B cell (primary cell): ENCODE measurements at places on chromosomes 5 and 9. TPM values are rescaled to one million over a fixed set of nuclear protein-coding genes. Genes with fewer than 3 reads are reported as not detected.

DNA sequence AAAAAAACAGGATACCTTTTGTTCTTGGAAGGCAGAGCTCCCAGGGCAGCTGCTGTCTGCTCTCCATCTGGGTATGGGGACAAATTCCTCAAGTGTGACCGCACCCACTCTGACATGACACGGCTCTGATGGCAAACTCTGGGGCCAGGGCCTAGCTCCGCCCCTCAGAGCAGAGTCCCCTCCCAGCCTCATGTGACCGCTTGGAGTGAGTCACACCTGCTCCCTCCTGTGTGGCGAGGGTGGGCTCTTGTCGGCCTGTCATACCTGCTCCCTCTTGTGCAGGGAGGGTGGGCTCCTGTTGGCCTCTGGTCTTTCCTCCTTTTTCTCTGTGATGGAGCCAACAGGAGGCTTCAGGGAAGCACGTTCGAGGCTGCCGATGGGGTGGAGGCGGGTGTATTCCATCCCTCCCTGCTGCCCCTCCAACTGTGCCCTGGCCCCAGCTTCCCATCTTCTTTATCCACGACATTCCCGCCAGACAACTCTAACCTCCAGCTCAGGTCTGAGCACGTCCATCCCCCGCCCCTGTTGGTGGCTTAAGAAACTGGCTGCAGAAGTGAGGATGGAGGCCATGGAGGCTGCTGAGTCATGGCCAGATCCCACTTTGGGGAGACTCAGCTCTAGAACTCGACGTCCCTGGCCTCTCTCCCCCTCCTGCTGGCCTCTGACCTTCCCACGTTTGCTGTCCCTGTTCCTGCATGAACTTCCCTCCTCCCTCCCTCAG, 65.3 kb downstream of the OLFM1 start:
- no peak for DNase-seq

- DNase-seq, result no peak
Measured at GRCh38 chr9:107874137-107874536, 384.6 kb upstream of the KLF4 start.

DNA sequence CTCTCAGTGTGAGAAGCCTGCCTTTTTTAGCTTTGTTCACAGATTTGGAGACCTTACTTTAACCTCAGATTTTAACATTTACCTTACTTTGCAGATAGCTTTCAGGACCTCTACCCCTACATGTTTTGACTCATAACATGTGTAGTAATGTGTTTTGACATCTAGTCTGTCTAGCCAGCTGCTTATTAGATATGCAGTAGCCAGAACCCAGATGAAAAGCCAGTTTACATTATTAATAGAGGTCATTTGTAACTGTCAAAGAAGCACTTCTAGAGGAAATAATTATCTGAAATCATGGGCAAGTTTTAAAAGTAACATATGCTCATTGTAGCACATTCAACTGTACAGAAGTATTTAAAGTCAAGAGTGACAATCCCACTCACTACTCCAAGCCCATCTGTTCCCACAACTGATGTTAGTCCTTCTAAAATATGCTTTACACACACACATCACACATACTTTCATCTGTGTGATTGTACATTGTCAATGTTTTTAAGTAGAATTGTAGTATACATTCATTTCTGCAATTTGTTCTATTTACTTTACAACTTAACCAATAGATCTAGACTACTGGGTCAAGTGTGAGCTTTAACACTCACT, 71.8 kb upstream of the NIPAL4 start:
- no peak for DNase-seq

GRCh38 chr5:96280946-96281393, 152.1 kb downstream of the PCSK1 start:
- DNase-seq, result no peak

GRCh38 chr9:94611638-94612068, 18.0 kb upstream of the FBP2 start:
- no peak for DNase-seq

- DNase-seq, result no peak
Measured at GRCh38 chr5:56402266-56403220, 169.4 kb upstream of the ANKRD55 start.

DNA sequence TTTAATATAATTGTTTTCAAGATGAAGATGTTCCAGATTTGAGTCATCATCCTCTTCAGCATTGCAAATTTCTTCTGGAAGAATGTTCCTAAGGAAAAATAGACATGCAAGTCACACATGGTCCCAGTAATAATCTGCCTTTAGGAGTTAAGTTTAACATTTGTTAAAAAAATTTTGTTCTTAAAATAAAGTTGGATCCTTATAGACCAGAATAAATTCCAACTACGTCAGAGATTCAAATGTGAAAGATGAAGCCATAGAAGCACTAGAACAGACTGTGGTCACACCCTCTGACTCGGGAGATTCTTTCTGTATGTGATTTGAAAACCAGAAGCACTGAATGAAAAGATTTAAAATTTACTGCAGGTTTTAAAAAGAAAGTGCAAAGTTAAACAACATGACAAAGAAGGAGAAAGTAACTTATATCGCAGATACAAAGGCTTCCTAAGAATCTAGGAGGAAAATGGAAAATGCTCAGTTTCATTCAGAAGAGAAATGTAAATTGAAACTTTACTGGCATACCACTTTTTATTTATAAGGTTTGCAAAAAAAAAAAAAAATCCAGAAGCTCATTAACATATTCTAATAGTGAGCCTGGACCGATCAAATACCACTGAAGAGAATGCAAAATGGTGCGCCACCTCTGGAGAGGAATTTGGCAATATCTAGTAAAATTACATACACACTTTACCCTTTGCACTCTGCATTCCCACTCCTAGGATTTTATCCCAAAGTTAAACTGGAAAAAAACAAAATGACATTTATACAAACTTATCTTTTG, 14.3 kb upstream of the ASPN start:
- no peak for DNase-seq

DNA sequence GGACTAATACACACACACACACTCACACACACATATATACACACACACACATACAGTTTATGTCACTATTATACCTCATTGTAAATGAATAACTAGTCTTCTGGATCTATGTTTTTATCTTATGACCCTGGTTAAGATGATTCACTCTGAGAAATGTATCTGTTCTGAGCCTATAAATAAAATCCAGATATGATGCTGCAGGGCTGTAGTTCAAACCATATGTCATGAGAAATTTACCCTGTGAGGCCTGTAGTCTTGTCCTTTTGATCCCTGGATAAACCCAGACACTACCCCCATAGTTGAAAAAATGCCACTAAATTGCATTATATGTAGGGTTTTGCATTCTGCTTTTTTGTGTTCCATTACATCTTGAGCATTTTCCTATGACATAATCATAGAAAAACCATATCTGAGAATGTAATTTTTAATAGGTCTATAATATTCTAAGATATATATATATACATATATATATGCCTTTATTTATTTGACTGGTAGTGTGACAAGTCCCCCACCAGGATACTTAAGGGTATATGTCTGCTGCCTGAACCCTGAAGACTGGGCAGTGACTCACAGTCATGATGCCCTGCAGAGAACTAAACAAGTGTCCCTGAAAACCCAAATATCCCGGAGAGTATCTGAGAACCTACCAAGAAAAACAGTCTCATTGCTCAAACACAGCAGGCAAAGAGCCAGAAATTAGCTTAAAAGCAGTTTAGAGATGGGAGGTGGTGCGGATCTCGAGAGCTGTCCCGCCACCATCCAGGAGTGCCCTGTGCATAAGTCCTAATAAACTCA, 18.4 kb upstream of the ALDOB start:
- no peak for DNase-seq

- DNase-seq, result no peak
Measured at GRCh38 chr9:94553029-94553938, 1.6 kb upstream of the PCAT7 start.

DNA sequence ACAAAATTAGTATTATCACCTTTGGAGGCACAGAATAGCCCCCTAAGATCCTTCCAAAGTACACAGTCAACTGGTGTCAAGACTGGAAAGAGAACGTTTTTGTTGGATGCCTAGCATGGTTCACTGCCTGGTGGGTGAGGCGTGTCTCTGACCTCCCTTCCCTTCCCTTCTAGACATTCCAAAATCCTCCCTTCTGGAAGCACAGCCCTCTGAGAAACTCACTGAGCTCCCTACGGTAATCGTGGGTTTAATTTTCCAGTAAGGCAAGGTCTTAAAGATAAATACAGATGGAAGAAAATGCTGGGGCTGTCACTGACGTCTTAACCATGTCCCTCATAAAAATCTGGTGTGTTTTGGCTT, 138.8 kb downstream of the LIFR start:
- DNase-seq, result no peak

- DNase-seq, result no peak
Measured at GRCh38 chr5:57034201-57034916, 82.4 kb upstream of the MIER3 start.

DNA sequence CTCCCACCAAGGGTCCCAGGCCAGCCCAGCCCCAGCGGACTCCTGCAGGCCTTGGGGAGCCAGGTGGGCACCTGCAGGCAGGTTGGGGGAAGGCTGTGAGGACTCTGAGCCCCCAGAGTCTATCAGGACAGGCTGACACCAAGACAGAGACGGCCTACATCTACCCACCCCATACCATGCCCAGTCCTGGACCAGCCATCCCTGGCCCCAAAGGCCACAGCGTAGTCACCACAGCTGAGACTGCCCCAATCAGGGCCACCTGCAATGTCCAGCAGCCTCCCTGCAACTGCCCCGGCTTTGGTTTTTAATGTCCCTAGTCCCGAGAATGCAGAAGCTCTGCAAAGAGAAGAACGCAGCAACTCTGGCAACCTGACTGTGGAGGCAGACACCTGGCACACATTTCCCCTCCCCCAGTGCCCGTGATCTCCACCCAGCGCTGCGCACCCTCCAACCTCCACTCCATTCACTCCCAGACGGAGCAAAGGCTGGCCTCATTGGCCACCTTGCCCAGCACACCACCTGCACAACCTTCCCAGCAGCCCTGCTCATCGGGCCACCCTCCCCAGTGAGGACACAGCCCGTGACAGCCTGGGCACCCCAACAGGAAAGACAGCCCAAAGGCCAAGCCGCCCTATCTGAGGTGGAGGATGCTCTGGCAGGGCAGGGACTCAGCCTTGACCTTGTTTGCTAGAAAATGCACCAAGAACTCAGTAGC, 14.9 kb downstream of the ADAMTS2 start:
- no peak for DNase-seq

- no peak for DNase-seq
Measured at GRCh38 chr5:126818736-126819135, 41.8 kb downstream of the LMNB1 start.

DNA sequence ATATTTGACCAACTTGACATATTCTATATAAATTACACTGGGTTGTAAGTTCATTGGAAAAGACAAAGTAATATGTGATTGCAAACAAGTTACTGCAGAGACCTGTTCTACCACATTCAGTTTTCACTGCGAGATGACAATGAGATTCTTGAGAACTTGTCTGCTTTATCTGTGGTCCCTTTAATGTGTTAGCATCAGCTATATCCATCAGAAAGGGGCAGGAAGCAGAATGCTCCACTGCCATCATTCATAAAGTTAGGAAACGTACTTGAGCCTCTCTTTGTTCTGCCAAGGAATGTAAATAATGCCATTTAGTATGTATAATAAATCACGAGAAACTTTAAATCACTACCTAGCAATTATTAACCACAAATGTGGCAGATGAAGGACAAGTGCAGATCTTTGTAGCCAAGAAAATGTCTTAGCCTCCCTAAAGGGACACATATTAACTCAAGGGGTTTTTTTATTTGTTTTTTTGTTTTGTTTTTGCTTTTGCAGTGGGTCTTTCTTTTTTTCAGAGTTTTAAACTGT, 59.4 kb downstream of the GIN1 start:
- DNase-seq, result no peak

GRCh38 chr5:116152169-116152568, 67.3 kb downstream of the COMMD10 start:
- no peak for DNase-seq

DNA sequence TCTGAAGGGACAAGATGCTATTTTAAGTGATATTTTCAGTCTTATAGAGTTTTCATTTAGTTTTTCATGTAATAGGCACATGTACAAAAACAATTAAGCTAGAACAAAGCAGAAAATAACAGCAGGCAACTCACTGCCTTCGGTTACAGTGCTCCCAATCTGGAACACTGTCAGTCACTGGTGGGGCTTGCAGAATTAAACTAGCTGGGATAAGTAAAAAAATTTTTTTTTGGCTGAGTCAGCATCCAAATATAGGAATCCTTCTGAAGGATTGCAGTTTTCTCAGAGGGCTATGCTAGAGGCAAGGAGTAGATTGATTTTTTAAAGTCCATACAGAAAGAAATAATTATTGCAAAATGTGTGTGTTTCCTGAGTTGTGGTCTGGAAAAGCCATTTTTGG, 250.2 kb upstream of the RFX3 start:
- DNase-seq, result no peak

DNA sequence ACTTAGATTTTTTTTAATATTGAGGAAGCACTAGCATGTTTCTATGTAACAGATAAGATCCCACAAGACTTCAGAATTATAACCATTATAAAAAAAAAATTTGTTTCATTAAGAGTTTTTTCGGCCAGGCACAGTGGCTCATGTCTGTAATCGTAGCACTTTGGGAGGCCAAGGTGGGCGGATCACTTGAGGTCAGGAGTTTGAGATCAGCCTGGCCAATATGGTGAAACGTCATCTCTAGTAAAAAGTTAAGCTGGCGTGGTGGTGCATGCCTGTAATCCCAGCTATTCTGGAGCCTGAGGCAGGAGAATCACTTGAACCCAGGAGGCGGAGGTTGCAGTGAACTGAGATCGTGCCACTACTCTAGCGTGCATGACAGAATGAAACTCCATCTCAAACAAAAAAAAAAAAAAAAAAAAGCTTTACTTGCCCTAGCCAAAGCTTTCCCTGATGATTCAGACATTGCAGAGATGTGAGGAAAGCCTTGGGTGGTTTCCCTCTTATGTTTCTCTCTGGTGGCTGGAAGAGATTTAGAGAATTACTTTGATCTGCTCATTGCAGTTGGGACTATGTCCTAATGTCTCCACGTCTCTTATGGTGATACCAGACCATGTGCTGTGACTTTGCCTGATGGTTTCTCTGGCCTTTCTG, 65.4 kb downstream of the EGFLAM start:
- DNase-seq, result no peak

GRCh38 chr9:2872250-2872930, 28.5 kb upstream of the PUM3 start:
- DNase-seq, result no peak

GRCh38 chr9:134061688-134062371, 6.0 kb downstream of the BRD3 start:
- DNase-seq, result no peak

- DNase-seq, result no peak
Measured at GRCh38 chr5:80284720-80285119, 28.9 kb upstream of the SERINC5 start.

IFNK gene
- not detected in 2 replicates for total RNA-seq

ACTBL2 gene
- not detected in 2 replicates for total RNA-seq

CHMP5 gene
- 28.2 and 29.7 TPM in 2 replicates for total RNA-seq

OBP2B gene
- total RNA-seq, result not detected in 2 replicates

C9orf72 gene
- total RNA-seq, result 26.9 and 27.6 TPM in 2 replicates

CTSV gene
- not detected in 2 replicates for total RNA-seq

TAF11L10 gene
- not detected in 2 replicates for total RNA-seq

FAM169A gene
- 8.1 and 9.4 TPM in 2 replicates for total RNA-seq

OMD gene
- not detected in 2 replicates for total RNA-seq

NUDT12 gene
- total RNA-seq, result 2.6 and 3.5 TPM in 2 replicates

RMRP gene
- 7,890 and 7,920 TPM in 2 replicates for total RNA-seq
